ENCODE measurements at places on chromosomes 1 and 21. TPM values are rescaled to one million over a fixed set of nuclear protein-coding genes. Genes with fewer than 3 reads are reported as not detected.

COL9A2 gene
- 1.4 TPM for total RNA-seq

VPS26C gene
- total RNA-seq, result 43.8 TPM

PTGER3 gene
- 7.1 TPM for total RNA-seq

EDN2 gene
- 0.81 TPM for total RNA-seq

HCN3 gene
- total RNA-seq, result 13.3 TPM

SPRR1B gene
- total RNA-seq, result not detected

CLDN17 gene
- 0.14 TPM for total RNA-seq

AKR7A3 gene
- total RNA-seq, result 0.63 TPM

Data from motor neuron (in vitro differentiated cells).